Left ventricle myocardium inferior (tissue), 1 donor: ENCODE measurements at places on chromosomes 4 and X. TPM values are rescaled to one million over a fixed set of nuclear protein-coding genes. Genes with fewer than 3 reads are reported as not detected.

GRCh38 chr4:28211676-28212470 is 1351.2 kb downstream of the STIM2 start:
- H3K27ac ChIP-seq, result no peak overlapping the region
- no peaks in the 10 kb centered on the region for H3K36me3 ChIP-seq
- no peaks in the 10 kb centered on the region for H3K27me3 ChIP-seq
- H3K4me1 ChIP-seq, result no peaks in the 10 kb centered on the region
- DNase-seq, result no peak

DNA sequence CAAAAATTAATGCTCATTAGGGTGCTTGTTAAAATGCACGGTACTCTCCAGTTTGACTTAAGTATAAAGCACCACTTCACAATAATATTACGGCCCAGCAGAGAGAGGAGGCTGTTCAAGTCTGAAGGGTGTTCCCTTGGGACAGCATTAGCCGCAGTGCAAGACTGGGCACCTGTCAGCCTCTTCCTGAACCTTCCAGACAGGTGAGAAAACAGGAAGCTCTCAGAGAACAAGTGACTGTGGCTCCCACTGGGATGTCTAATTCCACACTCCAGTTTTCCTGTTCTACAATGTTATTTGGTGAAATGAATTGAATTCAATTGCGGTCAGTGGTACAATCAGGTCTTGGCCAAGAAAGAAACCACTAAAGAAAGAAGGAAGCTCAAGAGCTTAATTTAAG is 414.4 kb downstream of the SMARCA1 start:
- H3K36me3 ChIP-seq, result no peaks in the 10 kb centered on the region
- H3K4me1 ChIP-seq, result no peaks in the 10 kb centered on the region
- no peak for DNase-seq
- H3K27ac ChIP-seq, result no peak overlapping the region
- H3K27me3 ChIP-seq, result no peaks in the 10 kb centered on the region

GRCh38 chrX:13748486-13748885 is 13.9 kb downstream of the OFD1 start:
- H3K36me3 ChIP-seq, result peaks cover 6% of the 10 kb centered on the region
- no peaks in the 10 kb centered on the region for H3K27me3 ChIP-seq
- no peak overlapping the region for H3K27ac ChIP-seq

USP17L12 gene
- total RNA-seq, result not detected
